ENCODE measurements at places on chromosomes 11 and 22. TPM values are rescaled to one million over a fixed set of nuclear protein-coding genes. Genes with fewer than 3 reads are reported as not detected.

KCNK4 gene
- 0.46 TPM for total RNA-seq

UBQLN3 gene
- 0.10 TPM for total RNA-seq

CSTF3 gene
- 19.1 TPM for total RNA-seq

COPB1 gene
- 90.5 TPM for total RNA-seq

SORL1 gene
- total RNA-seq = 139 TPM

CYB5R2 gene
- 0.77 TPM for total RNA-seq

TRMT112 gene
- 213 TPM for total RNA-seq

DNA sequence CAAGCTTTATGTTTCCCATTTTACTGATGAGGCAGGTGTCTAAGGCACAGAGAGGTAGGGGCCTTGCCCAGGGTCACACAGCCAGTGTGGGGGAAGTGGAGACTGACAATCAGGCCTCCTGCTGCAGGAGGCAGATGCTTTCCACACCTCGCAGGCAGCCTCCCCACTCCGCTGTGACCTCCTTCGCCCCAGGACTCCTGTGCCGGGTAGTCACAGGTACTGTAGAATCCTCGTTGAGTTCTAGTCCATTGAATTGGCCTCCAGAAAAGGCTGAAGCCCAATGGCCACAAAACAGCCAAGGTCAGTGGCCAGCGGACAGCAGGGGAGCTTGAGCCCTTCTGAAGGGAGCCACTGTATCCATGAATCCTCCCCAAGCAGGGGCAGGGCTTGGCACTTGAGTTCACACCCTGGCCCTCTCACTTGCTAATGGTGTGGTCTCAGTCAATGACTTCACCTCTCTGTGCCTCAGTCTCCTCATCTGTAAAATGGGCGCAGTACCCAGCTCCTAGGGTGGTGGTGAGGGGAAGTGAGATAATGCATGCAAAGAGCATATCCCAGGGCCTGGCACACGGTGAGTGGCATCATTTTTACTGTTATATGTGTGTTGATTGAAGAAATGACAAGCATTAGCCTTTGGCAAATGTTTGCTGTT lies 1.1 kb upstream of the FXYD2 start:
- DNase-seq = no peak

DNA sequence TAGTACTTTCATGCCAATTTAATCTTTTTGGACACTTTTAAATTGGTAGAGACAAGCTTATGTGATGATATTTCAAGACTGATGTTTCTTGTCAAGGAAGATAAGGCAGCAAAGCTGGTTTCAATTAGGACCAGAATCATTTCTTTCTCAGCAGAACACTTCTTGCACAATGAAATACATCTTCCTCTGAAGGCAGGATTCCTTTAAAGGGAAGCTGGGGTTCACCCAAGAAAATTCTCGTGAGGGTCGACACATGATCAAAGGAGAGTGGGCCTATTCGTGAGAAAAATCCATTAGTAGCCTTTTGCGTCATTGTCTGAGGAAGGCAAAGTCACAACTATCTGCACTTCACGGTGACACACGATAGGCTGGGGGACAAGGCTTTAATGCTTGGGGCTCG lies 17.6 kb downstream of the TTC12 start:
- no peak for DNase-seq

- no peak for DNase-seq
These were observed 79.7 kb upstream of the WNT7B start for GRCh38 chr22:46056546-46057245.

DNA sequence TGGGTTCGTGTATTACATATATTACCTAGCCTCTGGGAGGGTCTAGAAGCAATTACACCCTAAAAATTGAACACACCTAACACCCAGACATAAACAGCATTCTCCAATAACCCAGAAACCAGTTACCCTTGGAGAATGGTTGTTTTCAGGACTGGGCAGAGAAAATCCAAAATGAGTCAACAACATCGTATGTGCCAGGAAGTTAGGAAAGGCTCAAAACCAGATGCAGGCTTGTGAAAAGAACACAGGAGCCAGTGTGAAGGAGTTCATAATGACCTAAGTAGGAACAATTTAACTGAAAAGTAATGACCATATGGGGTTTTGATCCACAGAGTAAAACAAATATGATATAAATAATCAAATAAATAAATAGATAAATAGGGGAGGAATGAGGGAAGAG lies 5.1 kb upstream of the CLPB start:
- DNase-seq = no peak

DNA sequence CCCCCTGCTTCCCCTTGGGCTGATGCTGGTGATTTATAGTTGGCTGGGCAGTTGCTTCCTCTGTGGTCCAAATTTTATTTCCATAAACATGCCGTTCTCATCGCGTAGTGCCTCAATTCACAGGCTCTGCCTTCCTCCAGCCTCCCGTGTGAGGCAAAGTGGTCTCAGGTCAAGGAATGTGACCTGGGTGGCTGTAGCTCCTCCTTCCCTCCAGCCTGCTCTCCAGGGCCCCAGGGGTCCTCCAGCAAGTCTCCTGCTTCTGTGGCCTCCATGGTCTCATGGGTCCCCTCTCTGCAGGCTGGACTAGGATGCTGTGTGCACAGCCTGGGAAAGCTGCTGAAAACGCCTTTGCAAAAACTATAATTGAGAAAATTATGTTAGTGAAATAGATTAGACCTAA lies 694.1 kb downstream of the BRD1 start:
- no peak for DNase-seq

GRCh38 chr22:17964156-17964555 lies 60.2 kb downstream of the MICAL3 start:
- DNase-seq = no peak

DNA sequence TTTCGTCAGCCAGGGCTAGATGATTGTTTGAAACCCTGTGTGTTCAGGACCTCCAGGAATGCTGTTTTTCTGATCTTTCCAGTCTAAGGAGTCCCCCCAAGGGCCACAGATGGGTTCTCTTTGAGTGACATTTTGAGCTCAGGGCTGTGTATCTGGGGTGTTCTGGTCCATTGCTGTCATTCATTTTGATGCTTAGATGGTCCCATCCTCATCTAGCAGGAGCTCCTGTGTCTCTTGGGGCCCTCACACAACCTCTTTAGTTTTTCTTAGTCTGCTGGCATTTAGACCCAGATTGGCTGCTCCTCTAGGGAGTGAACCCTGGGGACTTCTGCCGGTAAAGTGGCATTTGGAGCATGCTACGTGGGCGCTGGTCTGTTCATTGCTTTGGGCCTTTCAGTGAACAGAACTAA lies 39.1 kb downstream of the MED15 start:
- DNase-seq = no peak

GRCh38 chr22:26556904-26557303 lies 33.0 kb downstream of the TPST2 start:
- no peak for DNase-seq

GRCh38 chr11:35111161-35112055 lies 27.6 kb upstream of the CD44 start:
- no peak for DNase-seq

- no peak for DNase-seq
These were observed 28.6 kb upstream of the RASL10A start for GRCh38 chr22:29344137-29344536.

DNA sequence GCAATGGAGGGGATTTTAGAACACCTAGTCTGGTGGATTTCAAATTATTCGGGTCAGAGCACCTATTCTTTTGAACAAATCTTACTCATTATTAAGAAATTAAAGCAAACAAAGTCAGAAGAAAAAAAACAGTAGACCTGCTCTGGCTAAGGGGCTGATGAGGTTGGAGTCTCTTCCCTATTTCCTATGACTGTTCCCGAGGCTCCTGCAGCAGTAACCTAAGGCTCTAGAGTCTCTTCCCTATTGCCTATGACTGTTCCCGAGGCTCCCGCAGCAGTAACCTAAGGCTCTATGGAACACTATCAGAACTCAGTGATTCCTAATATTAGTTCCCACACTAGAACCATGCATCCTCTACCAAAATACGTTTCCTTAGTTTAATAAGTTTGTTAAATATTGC lies 607.9 kb downstream of the NTM start:
- DNase-seq = no peak

- DNase-seq = no peak
These were observed 57.1 kb upstream of the PSMA1 start for GRCh38 chr11:14577292-14577691.

DNA sequence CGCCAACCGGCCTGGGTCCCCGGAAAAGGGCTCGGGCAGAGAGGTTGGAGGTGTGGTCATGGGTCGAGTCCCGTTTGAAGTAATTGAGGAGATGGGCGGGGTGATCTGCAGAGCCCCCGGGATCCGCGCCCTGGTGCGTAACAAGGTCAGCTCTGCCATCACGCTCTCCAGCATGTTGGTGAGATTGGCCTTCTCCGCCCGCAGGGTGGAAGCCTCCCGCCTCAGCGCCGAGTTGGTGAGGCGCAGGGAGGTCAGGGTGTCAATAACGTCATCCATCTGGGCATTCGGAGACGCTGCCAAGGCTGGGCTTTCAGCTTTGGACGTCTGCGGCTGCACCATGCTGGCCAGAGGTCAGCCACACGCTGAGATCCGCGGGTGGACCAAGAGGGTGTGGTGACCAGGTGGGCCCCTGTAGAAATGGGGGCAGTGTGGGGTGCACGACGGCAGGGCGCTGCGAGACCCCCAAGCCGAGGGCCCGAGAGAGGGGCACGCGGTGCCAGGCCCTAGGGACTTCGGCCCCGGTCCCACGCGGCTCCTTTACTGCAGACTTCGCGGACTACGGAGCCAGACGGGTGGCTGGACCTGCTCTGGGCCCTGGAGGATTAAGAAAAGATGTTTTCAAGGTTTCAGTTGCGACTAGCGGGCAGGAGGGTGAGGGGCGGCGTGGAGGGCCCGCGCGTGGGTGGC lies 672 bp downstream of the RTL6 start:
- DNase-seq = no peak

DNA sequence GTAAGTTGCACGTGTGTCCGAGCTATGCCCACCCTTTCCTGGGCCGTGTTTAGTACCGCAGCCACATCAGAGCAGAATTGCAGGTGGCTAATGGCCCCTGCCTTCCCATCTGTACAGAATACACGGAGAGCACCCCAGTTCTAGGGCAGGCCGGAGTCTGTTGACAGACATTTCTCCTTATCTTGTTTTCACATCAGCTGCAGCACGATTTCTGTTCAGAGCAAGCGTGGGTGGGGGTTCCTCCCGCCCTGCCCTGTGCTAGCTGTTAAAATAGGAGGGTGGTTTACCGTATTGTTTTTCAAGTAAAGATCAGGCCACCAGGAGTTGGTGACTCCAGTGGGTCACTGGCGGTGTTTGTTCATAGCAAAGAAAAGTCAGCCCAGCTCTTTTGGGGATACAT lies 41.1 kb downstream of the UBASH3B start:
- DNase-seq = peak; percentile 65

- DNase-seq = no peak
These were observed 21.9 kb downstream of the NADSYN1 start for GRCh38 chr11:71474771-71475483.

DNA sequence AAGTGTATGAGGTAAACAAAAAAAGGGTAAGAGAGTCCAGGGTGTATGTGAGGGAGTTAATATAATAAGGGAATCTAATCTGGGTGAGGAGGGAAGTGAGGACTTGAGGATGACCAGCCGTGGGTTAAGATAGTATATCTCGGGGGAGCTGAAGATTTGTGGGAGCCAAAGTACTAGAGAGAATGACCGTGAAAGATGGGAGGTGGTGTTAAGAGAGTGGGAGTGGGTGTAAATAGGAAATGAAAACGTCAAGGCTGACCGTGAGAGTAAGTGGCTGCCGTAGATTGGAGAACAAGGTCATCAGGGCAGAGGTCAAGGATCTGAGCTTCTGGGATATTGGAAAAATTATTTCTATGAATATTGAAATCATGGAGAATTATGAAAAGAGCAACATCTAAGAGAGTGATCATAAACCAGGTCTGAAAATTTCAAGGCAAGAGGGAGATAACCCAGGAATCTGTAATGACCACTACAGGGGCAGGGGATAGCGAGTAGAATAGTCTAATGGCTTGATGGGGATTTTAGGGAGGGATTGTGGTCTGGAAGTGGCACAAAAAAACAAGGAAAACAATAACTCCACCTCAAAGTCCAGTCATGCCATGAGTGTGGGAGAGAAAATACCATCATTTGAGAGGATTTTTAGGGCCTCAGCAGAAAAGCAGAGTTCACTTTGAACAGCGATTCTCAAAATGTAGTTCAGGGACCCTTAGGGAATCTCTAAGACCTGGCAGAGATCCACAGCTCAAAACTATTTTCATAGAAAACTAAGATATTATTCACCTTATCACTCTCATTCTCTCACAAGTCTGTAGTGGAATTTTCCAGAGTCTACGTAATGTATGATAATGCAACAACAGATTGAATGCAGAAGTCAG lies 72.0 kb downstream of the PRR5L start:
- no peak for DNase-seq

GRCh38 chr11:39174965-39175364 lies 2284.5 kb downstream of the LRRC4C start:
- no peak for DNase-seq

DNA sequence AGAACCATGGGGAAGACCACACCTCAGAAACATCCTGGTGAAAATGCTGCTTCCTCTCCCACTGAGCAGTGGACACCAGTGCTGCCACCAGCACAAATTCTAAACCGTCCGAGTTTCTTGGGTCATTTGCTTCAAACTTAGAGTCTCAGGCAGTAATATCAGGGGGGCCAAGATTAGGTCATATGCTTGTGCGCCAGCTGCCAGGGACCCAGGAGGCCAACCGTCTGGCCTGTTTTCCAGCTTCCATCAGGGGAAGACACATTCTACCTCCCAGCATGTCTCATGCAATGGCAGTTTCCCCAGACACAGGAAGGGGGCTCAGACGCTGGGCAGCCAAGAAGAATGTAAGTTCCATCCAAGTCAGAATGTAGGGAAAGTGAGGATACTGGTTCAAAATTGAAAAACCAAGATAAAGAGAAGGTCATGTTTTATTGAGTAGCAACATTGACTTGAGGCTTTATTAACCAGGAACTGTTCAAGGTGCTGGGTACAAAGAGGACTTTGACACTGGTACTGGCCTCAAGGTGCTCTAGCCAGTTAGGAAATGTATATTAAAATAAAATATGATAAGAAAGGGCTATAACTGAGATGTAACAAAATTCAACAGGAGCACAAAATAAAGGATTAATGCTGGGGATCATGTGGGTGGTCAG lies 59.7 kb upstream of the EED start:
- DNase-seq = no peak

DNA sequence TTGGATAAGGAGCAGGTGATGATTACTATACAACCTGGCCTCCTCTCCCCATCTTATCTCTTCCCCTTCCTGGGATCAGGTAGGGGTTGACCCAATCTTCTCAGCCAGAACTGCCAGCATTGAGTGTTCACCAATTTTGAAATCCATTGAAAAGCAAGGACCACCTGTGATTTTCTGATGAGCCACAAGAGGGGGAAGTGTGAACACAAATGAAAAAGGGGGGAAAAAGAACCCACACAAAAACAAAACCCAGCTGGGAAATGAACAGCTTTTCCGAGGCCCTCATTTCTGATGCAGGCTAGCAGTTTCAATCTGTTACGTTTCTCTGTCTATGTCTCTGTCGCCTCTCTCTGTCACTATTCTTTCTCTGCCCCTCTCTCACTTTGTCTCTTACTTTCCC lies 161.9 kb downstream of the INSC start:
- no peak for DNase-seq

GRCh38 chr11:17643506-17644405 lies 75.6 kb upstream of the MYOD1 start:
- no peak for DNase-seq

Data from activated naive CD4-positive, alpha-beta T cell treated with anti-CD3 and anti-CD28 coated beads, Interleukin-2, amount 50 U/mL, for 72 hours (primary cell).